ENCODE measurements at places on chromosomes 3 and 15.
A peak's percentile ranks its signal among the peaks of the same experiment; 100 is the strongest.

- H3K27me3 ChIP-seq: no peaks in the 10 kb centered on the region
- H3K4me3 ChIP-seq: no peak overlapping the region
- H3K36me3 ChIP-seq: no peaks in the 10 kb centered on the region
Observed at GRCh38 chr15:91369823-91370222, 269.8 kb downstream of the SV2B start.

GRCh38 chr3:53083521-53083920, 37.6 kb upstream of the SFMBT1 start:
- H3K27ac ChIP-seq: no peak overlapping the region
- H3K4me3 ChIP-seq: peak overlapping the region; percentile 19
- peaks cover 11% of the 10 kb centered on the region for H3K4me1 ChIP-seq
- no peaks in the 10 kb centered on the region for H3K36me3 ChIP-seq
- H3K27me3 ChIP-seq: no peaks in the 10 kb centered on the region

DNA sequence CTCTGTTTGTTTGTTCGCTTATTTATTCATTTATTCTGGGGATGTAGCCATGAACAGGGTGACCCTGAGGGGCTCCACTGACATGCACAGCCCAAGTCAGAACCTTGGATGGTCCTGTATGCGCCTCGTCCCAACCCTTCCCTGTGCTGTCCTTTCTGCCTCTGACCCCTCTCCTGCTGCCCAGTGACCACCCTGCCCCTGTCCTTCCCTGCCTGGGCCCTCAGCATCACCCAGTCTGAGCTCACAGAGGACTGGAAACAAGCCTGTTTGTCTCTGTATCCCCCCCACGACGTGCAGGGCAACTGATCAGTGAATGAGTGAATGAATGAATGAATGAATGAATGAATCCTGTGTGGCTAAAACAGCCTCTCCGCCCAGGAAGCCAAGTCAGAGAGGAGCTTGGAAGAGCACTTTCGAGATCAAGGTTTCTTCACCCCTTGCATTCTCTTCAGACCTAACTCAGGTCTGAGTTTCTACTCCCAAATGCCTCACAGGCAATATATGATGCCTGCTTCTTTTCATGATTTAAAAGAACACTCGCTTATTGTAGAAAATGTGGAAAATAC, 157.7 kb downstream of the SMAD6 start:
- H3K4me1 ChIP-seq: peaks cover 42% of the 10 kb centered on the region
- H3K36me3 ChIP-seq: peaks cover 5% of the 10 kb centered on the region
- DNase-seq: no peak

DNA sequence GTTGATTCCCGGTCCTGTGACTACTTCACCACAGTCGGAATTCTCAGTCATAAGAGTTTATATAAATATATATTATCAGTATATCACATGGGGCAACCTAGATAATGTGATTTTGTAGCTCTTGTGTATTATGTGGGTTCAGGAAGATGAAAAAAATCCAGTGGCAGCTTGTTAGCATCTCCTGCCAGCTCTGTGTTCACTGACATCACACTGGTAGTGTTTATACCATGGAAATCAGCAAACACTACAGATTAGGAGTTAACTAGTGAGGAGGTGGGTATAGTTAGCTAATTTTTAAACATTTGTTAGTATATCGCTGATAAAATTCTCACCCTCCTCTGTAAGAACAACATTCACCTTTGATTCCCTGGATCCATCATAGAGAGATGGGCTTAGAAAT, 44.5 kb upstream of the KCNMB2 start:
- H3K4me1 ChIP-seq: no peaks in the 10 kb centered on the region
- no peak for DNase-seq
- H3K27ac ChIP-seq: no peak overlapping the region
- no peaks in the 10 kb centered on the region for H3K36me3 ChIP-seq
- H3K27me3 ChIP-seq: no peaks in the 10 kb centered on the region
- no peak overlapping the region for H3K4me3 ChIP-seq

DNA sequence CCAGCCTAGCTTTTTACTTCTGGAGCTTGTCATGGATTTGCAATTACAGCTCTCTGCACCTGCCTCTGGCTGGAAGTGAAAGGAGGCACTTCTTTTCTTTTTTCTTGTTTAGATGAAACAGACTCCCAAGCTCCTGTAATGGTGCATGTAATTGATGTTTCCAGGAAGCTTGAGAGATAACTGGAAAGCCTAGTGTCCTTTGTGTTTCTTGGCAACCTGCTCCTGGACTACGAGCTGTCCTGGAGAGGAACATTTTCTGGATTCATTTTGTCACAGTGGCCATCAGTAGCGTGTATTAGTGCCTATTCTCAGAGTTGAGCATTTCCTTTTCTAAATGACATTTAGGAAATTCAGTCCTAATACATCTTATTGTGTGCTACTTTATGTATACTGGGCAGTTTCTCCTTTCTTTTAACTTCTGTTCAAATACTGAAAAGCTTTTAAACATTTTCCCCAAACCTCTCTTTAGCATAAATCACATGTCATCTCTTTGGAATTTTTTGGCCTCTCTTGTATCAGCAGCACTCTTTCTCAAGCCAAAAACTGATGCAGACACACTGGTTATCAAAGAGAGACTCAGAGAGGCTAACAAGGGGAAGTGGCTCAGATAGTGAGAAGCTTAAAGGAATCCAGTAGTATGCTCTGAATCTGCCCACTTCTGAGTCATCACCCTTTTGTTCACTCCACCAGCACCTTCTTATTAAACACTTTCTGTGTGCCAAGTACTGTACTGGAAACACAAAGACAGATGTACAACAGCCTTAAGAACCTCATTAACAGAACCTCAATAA, 62.6 kb upstream of the SLC2A2 start:
- H3K27ac ChIP-seq: peak overlapping the region; percentile 12
- H3K27me3 ChIP-seq: no peaks in the 10 kb centered on the region
- H3K4me3 ChIP-seq: peak overlapping the region; percentile 1
- H3K36me3 ChIP-seq: no peaks in the 10 kb centered on the region
- no peak for DNase-seq
- H3K4me1 ChIP-seq: peaks cover 18% of the 10 kb centered on the region

GRCh38 chr3:151347432-151347831, 18.1 kb upstream of the P2RY13 start:
- no peak overlapping the region for H3K27ac ChIP-seq
- peaks cover 6% of the 10 kb centered on the region for H3K27me3 ChIP-seq
- no peak for DNase-seq
- H3K4me1 ChIP-seq: no peaks in the 10 kb centered on the region
- H3K36me3 ChIP-seq: no peaks in the 10 kb centered on the region
- no peak overlapping the region for H3K4me3 ChIP-seq

GRCh38 chr15:68431037-68431791, 749 bp downstream of the ITGA11 start:
- peaks cover 16% of the 10 kb centered on the region for H3K27me3 ChIP-seq
- peak; percentile 82 for DNase-seq
- peak overlapping the region; percentile 89 for H3K27ac ChIP-seq
- H3K36me3 ChIP-seq: peaks cover 16% of the 10 kb centered on the region
- peak overlapping the region; percentile 98 for H3K4me3 ChIP-seq

DNA sequence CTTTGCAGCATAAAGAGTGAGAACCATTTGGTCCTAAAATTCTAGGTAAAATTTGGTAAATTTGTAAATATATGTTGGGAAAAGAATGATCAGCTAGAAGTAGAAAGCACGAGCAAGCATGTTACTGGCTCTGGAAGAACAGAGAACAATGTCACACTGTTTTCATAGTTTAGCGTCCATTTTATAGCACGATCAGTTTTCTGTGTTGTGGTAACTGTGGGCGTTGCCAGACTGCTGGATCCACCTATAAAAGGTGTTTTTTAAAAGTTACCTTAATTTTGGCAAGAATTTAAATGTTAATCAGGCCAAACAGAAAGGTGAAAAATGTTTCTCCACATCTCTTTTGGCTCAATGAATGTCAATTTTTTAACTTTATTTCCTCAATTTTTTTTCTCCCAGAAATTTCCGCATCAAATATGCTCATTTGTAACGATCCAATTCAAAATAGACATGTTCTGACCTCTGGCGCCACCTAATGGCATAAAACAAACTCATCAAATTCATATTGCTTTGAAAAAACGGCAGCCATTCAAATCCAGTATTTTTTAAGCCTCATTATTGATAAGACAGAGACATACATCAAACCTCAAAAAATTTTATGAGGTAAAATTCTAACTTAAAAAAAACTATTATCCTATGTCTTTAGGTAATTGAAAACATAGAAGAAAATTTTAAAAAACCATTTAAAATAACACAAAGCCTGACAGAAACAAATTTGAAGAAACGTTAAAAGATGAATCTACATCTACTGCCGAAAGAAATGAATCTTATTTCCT, 5.5 kb upstream of the GP5 start:
- DNase-seq: no peak
- H3K27ac ChIP-seq: no peak overlapping the region
- H3K4me3 ChIP-seq: no peak overlapping the region
- no peaks in the 10 kb centered on the region for H3K27me3 ChIP-seq
- H3K36me3 ChIP-seq: peaks cover 59% of the 10 kb centered on the region

DNA sequence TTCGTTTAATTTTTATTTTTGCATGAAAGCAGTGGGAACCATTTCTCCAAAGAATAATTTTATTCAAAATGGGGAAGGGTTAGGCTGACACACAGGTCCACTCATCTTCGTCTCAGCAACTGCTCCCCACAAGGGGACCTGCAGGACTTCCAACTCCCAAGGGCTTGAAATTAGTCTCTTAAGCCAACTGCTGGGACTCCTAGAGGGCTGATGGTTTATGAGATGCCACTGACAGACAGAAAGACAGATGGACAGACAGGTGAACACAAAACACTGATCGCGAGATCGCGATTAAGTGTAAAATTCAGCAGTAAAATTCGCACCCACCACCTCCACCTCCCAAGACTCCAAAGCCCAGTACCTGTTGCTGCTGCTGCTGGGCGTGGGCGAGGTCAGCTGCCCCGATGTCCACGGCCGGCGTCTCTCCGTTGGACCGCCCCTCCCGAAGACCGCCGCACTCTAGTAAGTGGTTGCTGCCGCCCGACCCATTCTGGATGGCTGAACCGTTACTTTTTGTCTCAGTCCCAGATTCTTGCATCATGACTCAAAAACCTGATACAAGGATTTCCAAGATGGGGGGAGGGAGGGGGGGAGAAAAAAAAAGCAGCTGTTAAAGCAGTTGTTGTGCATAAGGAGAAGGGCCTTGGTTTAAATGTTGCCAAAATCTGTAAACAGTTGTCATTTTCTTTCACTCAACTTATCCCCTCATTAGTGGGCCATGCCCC, 385.5 kb downstream of the FOXP1 start:
- no peaks in the 10 kb centered on the region for H3K36me3 ChIP-seq
- H3K4me1 ChIP-seq: peaks cover 37% of the 10 kb centered on the region
- no peaks in the 10 kb centered on the region for H3K27me3 ChIP-seq
- DNase-seq: no peak

- no peak for DNase-seq
- H3K4me3 ChIP-seq: no peak overlapping the region
- no peaks in the 10 kb centered on the region for H3K36me3 ChIP-seq
- peaks cover 25% of the 10 kb centered on the region for H3K4me1 ChIP-seq
Observed at GRCh38 chr15:92833106-92833433, 67.1 kb upstream of the CHD2 start.

GRCh38 chr3:176431038-176431418, 766.3 kb downstream of the TBL1XR1 start:
- H3K36me3 ChIP-seq: no peaks in the 10 kb centered on the region
- H3K4me1 ChIP-seq: no peaks in the 10 kb centered on the region
- H3K27me3 ChIP-seq: no peaks in the 10 kb centered on the region
- no peak for DNase-seq

DNA sequence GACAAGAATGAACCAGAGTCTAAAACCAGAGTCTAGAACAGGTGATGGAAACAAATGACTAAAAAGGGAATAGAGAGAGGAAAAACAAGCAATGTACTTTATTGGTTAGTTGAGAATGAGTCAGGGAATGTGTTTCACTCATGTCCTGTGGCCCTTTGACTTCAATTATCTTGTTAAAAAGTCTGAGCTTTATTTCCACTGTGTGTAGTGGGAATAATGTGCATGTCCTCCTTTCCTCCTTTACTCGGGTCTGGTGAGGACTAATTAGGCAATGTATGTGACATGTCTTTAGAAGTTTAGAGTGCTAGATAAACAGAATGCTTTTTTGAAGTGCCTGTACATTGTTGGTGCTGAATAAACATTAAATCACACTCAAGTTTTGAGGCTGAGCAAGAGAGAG, 21.3 kb downstream of the LSAMP start:
- DNase-seq: no peak
- H3K4me1 ChIP-seq: no peaks in the 10 kb centered on the region
- no peaks in the 10 kb centered on the region for H3K36me3 ChIP-seq
- no peak overlapping the region for H3K27ac ChIP-seq
- no peaks in the 10 kb centered on the region for H3K27me3 ChIP-seq

GRCh38 chr15:96764501-96764900, 434.0 kb downstream of the NR2F2 start:
- H3K27me3 ChIP-seq: no peaks in the 10 kb centered on the region
- no peak for DNase-seq
- H3K4me1 ChIP-seq: no peaks in the 10 kb centered on the region
- no peak overlapping the region for H3K27ac ChIP-seq
- no peaks in the 10 kb centered on the region for H3K36me3 ChIP-seq

DNA sequence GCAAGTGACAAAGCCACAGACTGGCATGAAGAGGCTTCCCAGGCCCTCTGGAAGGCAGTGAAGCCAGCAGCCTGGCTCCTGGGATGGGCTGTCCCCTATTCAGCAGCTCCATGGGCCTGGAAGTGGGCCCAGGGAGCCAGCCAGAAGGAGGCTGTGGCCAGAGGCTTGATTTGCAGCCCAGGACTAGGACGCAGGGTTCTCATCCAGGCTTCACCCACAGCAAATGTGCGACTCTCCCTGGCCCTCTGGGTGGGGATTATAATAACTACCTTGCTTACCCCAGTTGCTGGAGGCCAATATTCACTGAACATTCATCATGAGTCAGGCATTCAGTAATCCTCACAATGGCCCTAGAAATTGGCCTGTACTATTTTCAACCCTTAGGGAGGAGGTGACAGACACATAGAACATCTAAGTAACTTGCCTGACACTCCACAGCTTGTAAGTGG, 24.6 kb upstream of the SRP14 start:
- peaks cover 27% of the 10 kb centered on the region for H3K4me1 ChIP-seq
- no peaks in the 10 kb centered on the region for H3K36me3 ChIP-seq
- H3K27ac ChIP-seq: peak overlapping the region; percentile 59
- DNase-seq: peak; percentile 95
- H3K4me3 ChIP-seq: no peak overlapping the region
- no peaks in the 10 kb centered on the region for H3K27me3 ChIP-seq

DNA sequence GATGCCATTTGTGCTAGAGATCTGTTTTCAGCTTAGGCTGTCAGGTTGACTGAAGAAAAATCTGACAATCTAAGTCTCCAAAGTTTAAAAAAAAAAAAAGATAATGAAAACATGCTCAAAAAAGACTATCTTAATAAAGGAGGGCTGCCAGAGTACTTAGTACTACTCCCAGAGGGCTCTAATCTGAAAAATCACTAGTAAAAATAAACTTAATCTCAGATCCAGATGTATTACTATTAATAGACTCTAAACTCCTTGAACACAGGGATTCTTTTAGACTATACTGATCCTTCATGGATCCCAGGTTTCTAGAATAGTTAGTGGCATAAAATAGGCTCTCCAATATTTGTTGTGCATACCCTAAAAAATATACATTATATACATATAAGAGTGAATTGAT, 34.0 kb downstream of the TOPBP1 start:
- H3K4me3 ChIP-seq: no peak overlapping the region
- peaks cover 26% of the 10 kb centered on the region for H3K36me3 ChIP-seq
- no peak for DNase-seq
- no peaks in the 10 kb centered on the region for H3K4me1 ChIP-seq
- H3K27me3 ChIP-seq: no peaks in the 10 kb centered on the region
